ENCODE measurements at places on chromosomes 7 and 10. TPM values are rescaled to one million over a fixed set of nuclear protein-coding genes. Genes with fewer than 3 reads are reported as not detected.

Gene DDC
- total RNA-seq: 0.33 TPM

Gene SMNDC1
- total RNA-seq: 13.4 TPM

Gene CALHM1
- total RNA-seq: not detected

Gene MYH16
- not detected for total RNA-seq

Gene SEMA4G
- 0.48 TPM for total RNA-seq

Gene CYP26C1
- not detected for total RNA-seq

Gene ZNF804B
- not detected for total RNA-seq

Gene CALHM3
- total RNA-seq: not detected

Gene ADRB1
- 0.66 TPM for total RNA-seq

Gene PPP1R3A
- total RNA-seq: not detected

Gene FKBP6
- total RNA-seq: not detected

Gene CYP2C18
- total RNA-seq: not detected

Gene PTF1A
- not detected for total RNA-seq

Gene LRRC4
- total RNA-seq: 0.33 TPM

Gene RAB19
- total RNA-seq: 4.2 TPM

Gene CFAP70
- total RNA-seq: 9.2 TPM

Gene CALCR
- total RNA-seq: 0.15 TPM

Gene ZC3HAV1L
- 12.5 TPM for total RNA-seq

Gene DLX5
- not detected for total RNA-seq

Gene PPP1R3C
- total RNA-seq: 48.1 TPM

Gene GNAT3
- not detected for total RNA-seq

Gene PTPRN2
- total RNA-seq: 1.6 TPM

Gene GHRHR
- total RNA-seq: not detected

Gene METTL2B
- 19.4 TPM for total RNA-seq

Gene GPR146
- total RNA-seq: 43.6 TPM

Gene CFTR
- 16.4 TPM for total RNA-seq

Gene TSPAN12
- 11.3 TPM for total RNA-seq
